Stimulated activated CD4-positive, alpha-beta T cell treated with anti-CD3 and anti-CD28 coated beads, Interleukin-1b, Interleukin-23, amount 100 ng/mL, for 1 hour (primary cell): ENCODE measurements at places on chromosomes 4 and X.

- DNase-seq, result no peak
Measured at GRCh38 chr4:2077537-2078460, 18.7 kb downstream of the NAT8L start.

GRCh38 chr4:158933236-158933635, 164.4 kb downstream of the FNIP2 start:
- no peak for DNase-seq

GRCh38 chr4:158541506-158541905, 19.8 kb downstream of the RXFP1 start:
- no peak for DNase-seq

- DNase-seq, result no peak
Measured at GRCh38 chr4:188819233-188819632, 680.0 kb downstream of the TRIML1 start.

GRCh38 chr4:88731381-88731780, 33.8 kb upstream of the NAP1L5 start:
- no peak for DNase-seq

DNA sequence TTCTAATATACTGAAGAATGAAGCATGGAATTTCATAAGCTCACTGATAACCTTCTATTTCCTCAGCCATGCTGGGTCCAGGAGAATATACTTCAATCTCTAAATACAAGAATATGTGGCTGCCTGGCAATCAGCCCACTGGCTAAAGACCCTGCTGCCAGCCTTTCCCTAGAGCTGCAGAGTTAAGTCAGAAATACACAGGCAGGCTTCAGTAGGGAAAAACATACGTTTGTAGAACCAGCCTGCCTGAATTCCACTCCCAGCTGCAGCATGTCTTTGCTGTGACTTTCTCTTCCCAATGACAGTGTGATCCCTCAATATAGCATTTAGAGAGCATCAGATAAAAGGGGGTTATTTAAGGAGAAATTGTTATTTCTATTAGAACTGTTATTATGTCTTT, 289.1 kb downstream of the PCDH19 start:
- no peak for DNase-seq

DNA sequence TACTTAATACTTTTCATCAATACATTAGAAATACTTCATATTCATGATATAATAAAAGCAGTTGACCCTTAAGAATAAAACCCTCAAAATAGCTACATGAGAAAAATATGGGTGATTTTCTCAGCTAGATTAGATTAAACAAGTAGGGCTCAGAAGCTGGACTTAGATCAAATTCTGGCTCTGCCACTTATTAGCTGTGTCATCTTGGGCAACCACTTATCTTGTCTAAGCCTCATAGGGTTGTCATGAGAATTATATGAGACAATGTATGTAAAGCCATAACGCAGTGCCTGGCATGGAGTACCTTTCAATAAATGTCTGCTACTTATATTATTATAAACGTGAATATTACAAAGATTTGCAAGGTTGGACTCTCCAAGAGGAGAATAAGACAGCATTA, 84.3 kb upstream of the PGRMC2 start:
- no peak for DNase-seq

GRCh38 chr4:93529692-93530372, 298.7 kb upstream of the ATOH1 start:
- DNase-seq, result no peak

DNA sequence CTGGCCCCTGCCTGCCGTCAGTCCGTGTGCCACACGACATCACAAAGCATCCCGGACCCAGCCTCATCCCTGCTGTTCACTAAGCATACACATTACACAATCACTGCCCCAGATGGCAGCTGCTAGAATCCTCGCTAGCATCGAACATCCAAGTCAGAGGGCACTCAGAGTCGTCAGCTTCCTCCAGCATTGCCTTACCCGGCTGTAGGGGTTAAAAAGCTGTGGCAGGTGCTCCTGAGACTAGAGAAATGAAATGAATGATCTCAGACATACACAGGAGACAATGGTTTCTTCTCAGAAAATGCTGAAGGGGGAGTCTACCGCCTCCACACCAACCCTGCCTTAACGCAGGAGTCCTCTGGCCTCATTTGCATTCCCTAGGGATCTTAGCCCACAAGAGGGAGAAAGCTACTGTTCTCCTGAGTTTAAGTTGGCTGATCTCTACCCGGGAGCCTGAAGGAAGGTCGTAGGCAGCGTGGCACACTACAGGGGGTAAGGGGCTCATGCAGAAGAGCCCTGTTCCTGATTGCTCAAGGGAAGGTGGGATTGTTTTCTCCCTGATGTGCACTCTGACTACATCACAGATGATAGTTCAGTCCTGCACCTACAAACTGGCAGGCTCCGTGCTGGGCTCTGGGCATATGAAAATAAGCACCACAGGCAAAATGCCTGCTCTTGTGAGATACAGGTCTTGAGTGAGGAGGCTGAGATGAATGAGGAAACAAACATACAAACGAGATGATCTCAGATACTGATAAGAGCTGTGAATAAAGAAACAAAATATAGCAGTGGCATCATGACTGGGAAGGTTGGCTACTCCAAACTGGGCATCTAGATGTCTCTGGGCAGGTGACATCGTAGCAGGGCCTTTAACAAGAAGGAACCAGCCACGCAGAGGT, 2.6 kb upstream of the KIAA0232 start:
- DNase-seq, result no peak

DNA sequence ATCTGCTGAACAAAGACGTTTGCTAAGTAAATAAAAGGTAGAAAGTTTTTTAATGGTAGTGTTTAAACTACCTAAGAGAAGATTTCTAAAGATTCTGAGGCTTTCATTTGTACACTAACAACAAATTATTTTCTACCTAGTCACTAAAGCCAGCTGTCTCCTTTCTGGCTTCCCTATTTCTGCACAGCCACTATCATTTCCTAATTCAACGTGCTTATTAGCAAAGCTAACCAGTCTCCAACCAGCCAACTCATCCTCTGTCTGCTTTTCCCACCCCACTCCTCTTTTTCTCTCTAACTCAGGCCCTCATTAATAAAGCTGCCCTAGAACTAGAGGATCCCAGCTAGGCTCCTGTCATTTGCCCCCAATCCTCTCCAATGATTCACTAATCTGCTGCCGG, 118.2 kb downstream of the ZNF827 start:
- no peak for DNase-seq

GRCh38 chr4:39970671-39971640, 6.8 kb downstream of the PDS5A start:
- DNase-seq, result no peak

DNA sequence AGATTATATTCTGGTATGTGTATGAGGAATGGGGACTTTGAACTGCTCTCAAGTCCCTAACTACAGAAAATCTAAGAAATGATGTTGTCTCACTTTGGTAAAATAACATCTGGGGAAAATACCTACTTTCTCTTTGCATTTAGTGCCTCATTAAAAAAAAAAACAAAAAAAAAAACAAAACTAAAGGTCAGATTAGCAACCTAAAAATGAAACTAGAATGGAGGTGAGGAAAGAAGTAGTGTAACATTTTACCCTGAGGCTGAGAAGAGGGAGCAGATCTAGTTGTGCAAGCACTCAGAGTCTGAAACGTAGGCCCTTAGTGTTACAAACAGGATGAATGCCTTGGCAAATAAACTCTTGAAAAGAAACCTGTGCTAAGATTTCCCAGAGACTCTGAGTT, 56.0 kb downstream of the VGLL1 start:
- no peak for DNase-seq
